Epithelial cell of prostate (primary cell): ENCODE measurements at places on chromosomes 7 and 10.

DNA sequence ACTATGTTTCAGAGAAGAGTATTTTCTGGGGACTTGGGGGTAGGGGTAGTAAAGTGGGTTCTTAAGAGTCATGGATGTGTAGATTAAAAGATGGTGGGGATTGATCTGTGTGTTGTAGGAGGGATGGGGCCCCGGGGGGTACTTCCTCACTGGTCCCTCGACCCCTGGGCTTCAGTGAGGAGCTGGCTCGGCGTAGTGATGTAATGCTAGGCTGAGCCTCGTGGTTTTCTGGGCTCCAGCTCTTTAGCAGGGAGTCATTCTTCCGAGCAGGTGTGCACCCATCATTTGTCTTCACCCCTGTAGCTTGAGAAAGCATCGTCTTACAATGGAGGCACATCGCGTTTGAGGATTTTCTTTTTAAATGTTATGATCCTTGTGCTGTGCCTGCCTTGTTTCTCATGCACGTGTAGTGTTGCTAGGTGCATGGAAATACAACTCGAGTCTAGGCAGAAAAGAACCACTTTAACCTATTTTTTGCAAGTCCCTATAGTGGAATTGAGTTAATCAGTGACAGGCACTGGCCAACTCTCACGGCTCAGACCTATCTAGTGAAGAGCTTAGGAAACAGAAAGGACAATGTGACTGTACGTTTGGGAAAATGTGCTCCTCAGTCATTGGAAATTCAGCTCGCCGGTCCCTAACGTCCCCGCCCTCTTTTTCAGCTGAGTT, 106.1 kb upstream of the BTBD16 start:
- no peak for DNase-seq

GRCh38 chr10:129742742-129743550, 221.1 kb downstream of the EBF3 start:
- DNase-seq: no peak

DNA sequence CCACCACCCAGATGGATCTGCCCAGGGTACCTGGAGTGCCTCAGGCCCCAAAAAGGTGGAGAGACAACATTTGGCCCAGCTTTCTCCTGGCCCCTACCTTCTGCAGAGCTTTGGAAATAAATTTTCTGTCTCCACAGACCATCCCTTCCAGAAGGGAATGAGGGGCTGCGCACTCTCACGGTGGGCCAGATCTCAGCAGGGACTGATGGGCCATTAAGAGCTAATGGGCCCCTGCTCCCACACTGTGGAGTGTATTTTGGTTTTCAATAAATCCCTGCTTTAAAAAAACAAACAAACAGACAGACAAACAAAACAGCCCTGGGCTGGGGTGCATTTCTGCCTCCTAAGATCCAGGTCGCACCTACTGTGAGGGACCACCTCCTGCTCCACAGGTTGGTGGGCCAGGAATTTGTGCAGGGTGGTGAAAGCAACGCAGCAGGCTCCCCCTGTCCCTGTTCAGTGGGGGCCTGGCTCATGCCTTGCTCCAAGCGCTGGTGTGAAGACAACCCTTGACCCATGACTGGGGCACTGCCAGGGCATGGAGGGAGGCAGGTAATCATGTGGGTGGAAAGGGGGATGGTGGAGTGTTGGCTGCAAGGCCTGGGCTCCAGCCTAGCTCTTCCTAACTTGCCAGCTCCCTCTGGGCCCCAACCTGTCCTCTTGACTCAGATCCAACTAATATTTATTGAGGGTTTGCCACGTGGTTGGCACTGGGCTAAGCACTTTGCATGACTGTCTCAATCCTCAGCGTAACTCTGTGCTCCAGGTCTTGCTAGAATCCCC, 88.5 kb downstream of the COL13A1 start:
- DNase-seq: no peak

- DNase-seq: no peak
Measured at GRCh38 chr7:95619921-95620320, 23.6 kb upstream of the PDK4 start.

- no peak for DNase-seq
Measured at GRCh38 chr7:112069879-112070321, 136.3 kb downstream of the DOCK4 start.

DNA sequence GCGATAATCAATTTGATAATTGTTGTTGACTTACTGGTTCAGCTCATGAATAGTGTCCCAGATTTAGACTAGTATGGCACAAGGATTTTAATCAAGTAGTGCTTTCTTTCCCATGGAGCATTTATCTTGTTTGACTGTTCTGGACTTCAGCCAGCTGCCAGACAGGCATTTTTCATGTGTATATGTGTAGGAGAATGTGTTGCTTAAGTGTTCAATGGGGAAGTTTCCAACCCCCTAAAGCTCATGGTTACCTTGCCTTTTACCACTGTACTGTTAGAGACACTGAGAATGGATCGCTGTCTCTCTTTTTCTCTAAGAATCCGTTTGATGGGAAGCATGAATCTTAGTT, 103.9 kb downstream of the LRRC4 start:
- no peak for DNase-seq

DNA sequence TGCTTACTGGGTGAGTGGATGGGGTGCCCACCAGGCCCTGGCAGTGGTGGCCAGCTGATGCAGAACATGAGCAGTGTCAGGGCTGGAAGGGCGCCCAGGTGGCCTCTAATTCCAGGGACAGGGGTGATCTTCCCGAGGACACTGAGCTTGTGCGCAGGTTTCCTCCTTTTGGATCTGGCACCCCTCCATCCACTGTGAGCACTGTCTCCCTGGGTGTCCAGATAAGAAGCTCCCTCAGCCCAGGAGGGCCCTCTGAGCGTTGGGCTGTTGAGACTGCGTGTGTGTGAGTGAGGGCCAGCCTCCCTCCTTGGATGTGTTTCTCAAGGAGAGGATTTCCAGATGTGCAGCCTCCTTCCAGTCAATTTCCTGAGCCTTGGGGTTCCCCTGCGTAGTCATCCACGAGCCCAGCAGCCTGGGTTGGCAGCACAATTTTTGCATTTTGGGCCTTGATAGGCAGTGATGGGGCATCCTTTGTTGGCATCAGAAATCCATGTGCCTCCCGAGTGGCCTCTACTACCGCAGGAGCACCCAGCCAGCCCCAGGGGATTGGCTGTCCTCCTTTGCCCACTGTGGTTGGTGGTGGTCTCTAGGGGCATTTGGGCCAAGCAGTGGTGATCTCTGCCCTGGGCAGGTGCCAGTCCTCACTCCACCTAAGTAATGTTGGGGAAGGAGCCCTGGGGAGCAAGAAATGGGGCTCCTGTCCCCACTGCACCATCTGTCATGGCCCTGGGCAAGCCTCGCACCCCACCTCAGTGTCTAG, 20.9 kb upstream of the BTBD16 start:
- no peak for DNase-seq

- DNase-seq: no peak
Measured at GRCh38 chr7:75596727-75597614, 104.9 kb downstream of the SPDYE5 start.

- DNase-seq: no peak
Measured at GRCh38 chr10:131681122-131681521, 219.7 kb upstream of the PPP2R2D start.

GRCh38 chr7:131330299-131330698, 2.6 kb downstream of the MKLN1 start:
- no peak for DNase-seq

DNA sequence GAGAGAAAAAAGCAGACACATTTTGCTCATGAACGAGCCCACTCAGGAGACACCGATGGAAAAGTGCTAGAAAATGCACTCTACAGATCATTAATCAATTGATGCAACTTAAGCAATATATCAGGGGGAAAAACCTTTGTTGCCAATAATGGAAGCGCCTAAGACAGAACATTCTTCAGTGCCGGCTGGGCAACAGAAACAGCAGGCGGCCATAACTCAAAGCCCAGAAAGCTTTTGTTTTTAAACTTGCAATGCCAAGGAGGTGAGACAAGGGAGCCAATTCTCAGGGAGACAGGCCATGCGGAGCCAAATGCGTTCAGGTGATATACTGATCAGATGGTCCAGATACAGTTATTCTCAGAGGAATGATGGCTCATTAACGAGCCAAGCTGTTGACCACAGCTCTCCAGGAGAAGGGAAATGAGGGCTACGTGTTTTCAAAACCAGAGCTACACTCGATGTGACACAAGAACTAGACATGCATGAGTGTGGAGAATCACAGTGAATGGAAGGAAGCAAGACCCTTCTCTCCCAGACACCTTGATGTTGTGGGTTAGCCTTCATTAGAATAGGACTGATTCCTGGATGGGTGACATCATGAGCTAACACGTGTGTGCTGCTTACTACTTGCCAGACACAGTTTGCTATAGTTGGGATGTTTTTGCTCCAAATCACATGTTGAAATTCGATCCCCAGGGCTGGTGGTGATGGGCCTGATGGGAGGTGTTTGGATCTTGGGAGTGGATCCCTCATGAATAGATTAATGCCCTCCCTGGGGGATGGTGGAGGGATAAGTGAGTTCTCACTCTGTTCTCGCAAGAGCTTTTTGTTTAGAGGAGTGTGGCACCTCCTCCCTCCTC, 79.1 kb upstream of the KCNMA1 start:
- no peak for DNase-seq

- no peak for DNase-seq
Measured at GRCh38 chr10:76440426-76440825, 1009.0 kb downstream of the LRMDA start.

- no peak for DNase-seq
Measured at GRCh38 chr7:98640375-98640774, 23.3 kb downstream of the NPTX2 start.

DNA sequence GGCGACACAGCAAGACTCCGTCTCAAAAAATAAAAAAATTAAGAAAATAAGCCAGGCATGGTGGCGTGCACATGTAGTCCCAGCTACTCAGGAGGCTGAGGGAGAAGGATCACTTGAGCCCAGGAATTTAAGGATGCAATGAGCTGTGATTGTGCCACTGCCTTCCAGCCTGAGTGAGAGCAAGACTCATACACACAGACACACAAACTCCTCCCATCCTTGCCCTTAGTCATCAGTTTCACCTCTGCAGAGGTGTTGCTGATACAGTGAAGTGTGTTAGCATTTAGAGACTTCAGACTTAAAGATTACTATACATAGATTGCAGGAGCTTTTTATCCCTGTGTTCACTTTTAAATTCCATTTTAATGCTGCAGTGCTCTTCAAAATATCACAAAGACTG, 5.5 kb upstream of the H2AZ2 start:
- peak; percentile 43 for DNase-seq

DNA sequence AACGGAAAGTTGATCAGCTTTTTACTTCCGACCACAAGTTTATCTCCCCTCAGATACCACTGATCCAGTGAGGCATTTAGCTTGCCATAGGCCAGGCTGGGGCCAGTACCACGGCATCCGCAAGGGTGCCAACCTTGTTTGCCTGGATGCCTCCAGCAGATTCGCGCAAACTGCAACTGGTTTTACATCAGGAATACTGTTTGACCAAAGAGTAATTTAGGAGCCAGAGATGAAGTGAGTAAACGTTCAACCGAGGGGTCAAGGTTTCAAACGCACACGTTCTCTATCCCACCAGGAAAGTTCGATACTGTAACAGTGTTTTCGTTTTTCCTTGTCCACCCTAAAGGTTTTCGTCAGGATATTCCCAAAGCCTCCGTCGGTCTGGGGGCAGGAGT, 266 bp upstream of the MDFIC start:
- no peak for DNase-seq

GRCh38 chr10:85926986-85927385, 439.6 kb downstream of the GRID1 start:
- DNase-seq: no peak

GRCh38 chr7:15561835-15562234, at the start of gene AGMO:
Gene AGMO (minus strand): TSS chr7:15562015.
- DNase-seq: no peak

DNA sequence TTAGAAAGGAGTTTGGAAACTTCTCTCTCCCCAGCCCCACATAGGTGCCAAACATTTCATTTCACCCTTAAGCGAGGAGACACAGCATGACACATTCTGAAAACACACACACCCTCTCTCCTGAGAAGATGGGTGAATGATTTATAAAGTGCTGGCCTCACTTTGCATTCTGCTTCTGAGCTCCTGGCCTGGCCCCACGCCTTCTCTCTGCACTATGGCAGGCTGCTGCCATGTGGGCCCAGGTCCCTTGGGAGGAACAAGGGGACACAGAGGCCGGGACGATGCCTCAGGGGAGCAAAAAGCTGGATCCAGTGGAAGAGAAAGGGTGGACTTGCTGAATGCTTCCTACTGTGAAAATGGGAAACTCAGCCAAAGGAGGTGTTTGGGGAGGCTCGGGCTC, 56.0 kb downstream of the CPXM2 start:
- no peak for DNase-seq
